ENCODE measurements at places on chromosomes 16 and 17.
A peak's percentile ranks its signal among the peaks of the same experiment; 100 is the strongest.

- peak; percentile 97 for DNase-seq
These were observed at the start of gene SPOP for GRCh38 chr17:49677933-49678847. Gene SPOP (minus strand): TSS chr17:49678097. CDS start chr17:49622810, 55,287 bp downstream.

DNA sequence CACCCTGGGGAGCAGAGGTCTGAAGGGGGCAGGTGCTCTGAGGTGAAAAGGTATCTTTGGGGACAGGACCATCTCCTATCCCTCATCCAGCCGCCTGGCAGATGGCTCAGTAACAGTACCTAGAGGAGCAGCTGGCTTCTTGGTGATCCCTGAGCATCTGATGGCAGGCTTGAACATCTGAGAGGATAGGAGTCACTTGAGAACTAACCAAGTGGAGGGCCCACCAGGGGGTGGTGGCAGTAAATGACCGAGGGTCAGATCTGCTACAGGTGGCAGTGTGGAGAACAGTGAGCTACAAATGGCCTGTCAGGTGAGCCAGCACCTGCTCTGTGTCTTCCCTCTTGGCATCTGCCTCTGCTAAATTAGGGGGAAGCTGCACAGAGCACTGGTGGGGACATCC is 13.8 kb downstream of the HROB start:
- no peak for DNase-seq

DNA sequence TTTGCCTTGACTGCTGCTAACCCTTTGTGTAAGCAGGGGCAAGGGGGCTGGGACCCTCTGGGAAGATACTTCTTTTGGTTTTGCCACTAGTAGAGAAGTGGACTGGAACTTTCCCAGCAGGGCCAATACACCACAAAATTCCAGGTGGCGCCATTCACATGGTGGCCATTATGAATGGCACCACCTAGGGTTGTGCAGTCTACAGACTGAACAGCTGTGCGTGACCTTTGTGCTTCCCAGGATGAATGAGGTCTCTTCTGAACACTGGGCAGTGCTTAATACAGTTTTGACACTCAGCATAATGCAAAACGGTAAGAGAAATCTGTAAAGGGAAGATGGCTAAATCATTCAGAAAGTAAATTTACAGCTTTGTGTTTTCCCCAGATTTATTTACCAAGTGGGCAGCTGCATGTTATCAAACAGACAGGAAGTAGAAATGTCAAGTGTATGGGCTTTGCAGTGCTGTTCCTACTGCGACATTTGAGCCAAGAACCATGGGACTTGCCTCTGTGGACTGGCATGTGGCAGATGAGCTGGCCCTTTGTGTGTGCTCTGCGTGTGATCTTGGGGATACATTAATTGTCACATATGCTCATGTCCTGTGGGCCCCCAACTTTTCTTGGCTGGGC is 9.2 kb downstream of the SYT17 start:
- no peak for DNase-seq

GRCh38 chr17:64505340-64506200 is 519 bp downstream of the DDX5 start:
- DNase-seq = peak; percentile 77
